OCI-LY7 (cell line): ENCODE measurements at places on chromosomes 2 and 18.

DNA sequence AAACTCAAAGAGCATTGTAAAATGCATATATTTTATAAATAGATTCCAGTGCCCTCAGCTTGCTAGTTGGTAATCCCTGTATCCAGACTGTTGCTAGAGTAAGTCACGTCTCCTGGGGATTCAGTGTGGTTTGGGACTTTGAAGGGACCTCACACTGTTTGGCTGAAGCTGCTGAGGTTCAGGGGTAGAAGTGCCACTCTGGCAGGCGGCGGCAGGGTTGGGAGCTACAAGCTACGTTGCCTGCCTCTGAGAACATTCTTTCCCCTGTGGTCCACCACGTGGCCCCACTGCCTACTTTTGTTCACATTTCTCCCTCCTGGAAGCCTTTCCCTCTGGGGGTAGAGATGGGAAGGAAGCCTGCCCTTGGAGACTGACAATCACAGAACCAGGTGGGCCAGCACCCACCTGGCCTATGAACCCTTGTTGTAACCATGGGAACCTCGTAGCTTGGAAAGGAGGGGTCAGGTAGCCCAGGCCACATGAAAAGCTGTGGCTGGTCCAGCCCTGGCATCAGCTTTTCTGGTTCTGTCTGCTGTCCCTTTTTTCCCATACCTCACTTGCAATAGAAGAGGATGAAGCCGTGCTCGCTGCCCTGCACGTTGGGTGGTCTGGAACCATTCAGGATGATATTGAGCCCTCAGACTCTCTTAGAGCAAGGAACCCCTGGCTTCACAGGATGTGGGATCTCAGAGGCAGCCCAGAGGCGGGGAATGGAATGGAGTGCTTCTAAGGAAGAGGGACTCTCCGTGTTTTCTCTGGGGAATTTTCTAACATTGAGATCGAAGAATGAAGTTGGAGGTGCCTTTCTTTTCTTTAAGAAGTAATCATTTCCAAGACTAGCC, 2.9 kb downstream of the RNF144A start:
- DNase-seq = no peak

GRCh38 chr2:115129536-115129935, 687.1 kb downstream of the DPP10 start:
- no peak for DNase-seq

- DNase-seq = no peak
Measured at GRCh38 chr2:191569025-191569424, 108.9 kb upstream of the NABP1 start.

- DNase-seq = no peak
Measured at GRCh38 chr2:149422991-149423338, 92.6 kb downstream of the LYPD6 start.

GRCh38 chr2:46902465-46902864, 13.1 kb downstream of the MCFD2 start:
- DNase-seq = no peak

DNA sequence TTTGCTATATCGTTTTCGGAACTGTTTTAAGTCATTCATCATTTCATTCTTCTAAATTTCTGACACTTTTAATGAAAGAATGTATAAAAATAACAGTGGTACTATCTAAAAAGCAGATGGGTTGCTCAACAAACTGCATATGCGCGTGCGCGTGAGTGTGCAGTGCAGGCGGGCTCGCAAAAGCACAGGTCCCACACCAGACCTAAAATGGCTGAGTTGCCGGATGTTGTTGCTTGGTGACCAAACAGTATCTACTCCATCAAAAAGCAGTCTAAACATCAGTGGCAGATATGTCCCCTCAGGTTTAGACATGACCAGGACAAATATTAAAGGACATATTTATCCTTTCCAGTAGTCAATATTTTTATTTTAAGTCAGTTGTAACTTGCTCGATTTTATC, 5.1 kb downstream of the NOL4 start:
- no peak for DNase-seq

GRCh38 chr2:189608795-189609422, 28.3 kb upstream of the SLC40A1 start:
- DNase-seq = no peak

- DNase-seq = no peak
Measured at GRCh38 chr18:32769071-32769585, 3.7 kb downstream of the KLHL14 start.

- peak; percentile 83 for DNase-seq
Measured at GRCh38 chr2:96960153-96960961, 26.0 kb downstream of the FAM178B start.

DNA sequence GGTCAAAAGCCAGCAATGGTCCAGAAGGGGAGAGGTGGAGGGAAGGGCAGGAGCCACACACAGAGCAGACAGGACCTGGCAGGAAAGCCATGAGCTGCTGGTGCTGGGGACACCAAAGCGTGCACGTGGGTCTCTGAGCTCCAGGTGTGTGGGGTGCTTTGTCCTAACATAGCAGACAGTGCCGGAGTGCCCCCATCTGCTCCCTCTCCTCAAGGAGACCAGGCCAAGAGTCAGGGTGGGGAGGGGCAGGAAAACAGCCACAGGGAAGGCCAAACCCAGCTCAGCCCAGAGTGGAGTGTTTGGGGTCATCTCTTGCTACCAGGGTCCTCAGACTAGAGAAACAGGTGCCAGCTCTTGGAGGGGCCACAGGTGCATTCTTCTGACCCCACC, 4.2 kb upstream of the GPC1 start:
- DNase-seq = no peak

GRCh38 chr2:96916646-96917543, 47.0 kb upstream of the SEMA4C start:
- no peak for DNase-seq

DNA sequence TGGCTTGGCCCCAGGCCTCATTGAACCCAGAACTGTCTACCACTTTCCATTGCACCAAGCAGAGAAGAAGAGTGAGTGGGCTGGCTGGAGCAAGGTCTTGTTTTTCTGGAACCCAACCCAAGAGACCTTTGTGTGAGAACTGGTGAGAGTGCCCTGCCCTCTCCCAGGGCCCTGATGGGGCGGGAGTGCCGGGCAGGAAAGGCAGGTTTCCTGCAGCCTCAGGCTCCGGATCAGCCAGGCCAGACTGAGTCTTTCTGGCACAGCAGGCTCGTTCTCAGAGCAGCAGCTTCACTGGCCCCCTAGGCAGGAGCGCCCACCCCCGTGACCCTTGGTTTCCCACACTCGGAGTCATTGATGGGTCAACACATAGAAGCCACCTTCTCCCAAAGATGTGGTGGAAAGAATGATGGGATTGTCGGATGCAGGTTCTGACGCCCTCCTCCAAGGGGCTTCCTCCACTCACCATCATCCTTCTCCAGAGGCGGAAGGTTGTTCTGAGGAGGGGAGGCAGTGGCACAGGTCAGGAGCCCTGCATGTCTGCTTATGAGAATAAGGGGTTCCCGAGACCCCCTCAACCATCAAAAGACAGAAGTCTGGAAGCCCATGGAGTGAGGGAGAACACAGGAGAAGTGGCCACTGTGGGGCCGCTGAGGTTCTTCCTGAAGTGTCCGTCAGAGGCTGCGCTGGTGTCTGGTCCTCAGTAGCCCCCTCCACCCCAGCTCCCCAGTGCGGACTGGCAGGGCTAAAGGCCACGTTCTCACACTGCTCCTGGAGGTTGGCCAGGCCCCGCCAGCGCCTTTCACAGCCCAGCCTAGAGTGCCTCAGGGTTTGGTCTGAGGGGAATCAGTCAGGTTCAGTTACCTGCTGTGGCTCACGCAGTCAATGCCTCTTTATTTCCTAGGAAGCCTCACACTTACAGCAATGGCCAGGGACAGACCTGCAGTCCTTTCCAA, 62.8 kb upstream of the LAPTM4A start:
- no peak for DNase-seq

DNA sequence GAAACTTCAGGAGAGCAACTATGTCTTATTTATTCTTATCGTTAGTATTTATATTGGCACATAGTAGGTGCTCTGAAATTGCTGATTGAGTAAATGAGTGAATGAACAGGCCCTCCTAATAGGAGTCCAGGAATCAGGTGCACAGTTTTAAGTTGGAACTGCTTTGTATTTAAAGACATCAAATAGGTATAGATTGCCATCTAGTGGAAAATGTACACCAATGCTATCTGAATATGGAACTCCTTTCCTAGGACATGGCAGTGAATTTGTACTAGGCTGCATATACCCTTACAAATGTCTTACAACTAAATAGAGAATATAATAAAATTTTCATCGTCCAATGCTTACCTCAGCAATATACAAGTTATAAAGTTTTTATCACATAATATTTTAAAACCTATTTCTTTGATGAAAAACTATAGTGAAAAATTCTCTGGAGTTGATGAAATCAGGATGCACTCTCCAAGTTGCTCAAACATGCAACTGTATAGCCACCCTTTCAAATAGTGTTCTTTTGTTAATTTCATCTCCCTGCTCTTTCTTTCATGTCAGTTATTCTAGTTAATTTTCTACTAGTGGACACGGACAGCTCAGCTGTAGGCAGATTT, 318.9 kb upstream of the SYT4 start:
- DNase-seq = peak; percentile 14

DNA sequence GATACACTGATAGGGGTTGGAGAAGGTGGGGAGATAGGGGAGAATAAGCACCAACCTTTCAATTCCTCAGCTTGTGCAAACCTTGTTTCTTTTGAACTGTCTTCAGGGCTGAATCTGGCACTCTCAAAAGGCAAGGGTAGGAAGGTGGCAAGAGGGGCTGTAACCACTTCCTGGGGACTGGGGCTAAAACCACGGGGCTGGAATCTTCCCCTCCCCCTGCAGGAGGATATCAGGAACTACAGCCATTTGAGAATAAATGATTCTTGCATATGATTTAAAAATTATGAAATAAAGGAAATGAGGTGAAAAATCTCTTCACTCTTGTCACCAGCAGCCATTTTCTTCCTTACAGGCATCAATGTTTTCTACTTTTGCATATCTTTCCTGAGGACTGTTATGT, 50.8 kb downstream of the ATOH8 start:
- peak; percentile 60 for DNase-seq

GRCh38 chr2:233082931-233083755, 23.0 kb downstream of the INPP5D start:
- peak; percentile 48 for DNase-seq

- DNase-seq = no peak
Measured at GRCh38 chr2:10086950-10087349, 6.7 kb upstream of the CYS1 start.

DNA sequence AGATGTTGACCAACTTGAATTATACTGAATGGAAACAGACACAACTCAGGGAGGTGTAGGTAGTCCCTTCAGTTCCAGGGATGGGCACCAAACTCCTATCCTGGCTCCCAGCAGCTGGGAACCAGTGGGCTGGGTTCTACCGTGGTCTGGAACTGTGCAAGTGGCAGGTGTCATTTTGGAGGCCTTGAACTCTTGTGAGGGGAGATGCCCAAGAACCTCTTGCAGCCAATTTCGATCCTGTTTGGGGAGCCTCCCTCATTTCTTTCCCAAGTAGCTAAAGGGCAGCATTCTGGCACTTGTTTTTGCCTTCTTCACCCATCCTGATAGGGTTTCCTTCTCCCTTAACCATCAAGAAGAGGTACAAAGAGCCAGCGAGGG, 200.2 kb downstream of the ANKRD30B start:
- DNase-seq = no peak

DNA sequence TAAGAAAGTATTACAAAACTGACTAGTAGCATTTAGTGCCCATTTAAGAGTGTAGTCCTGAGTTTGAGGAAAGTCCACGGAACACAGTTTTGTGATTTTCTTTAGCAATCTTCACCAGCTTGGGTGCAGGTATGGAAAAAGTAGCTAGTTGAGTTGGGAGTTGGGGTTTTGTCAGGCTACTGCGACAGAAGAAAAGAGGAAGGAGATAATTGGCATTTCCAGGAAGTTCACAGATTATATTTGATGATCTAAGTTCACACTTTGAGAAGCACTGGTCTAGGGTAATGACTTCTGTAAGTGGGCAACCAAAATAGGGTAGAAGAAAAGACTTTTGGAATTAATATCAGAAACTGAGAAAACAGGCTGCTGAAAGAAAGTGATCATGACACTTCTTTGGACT, 52.1 kb downstream of the VIL1 start:
- DNase-seq = no peak

- no peak for DNase-seq
Measured at GRCh38 chr2:118835746-118836410, 11.6 kb downstream of the EN1 start.

DNA sequence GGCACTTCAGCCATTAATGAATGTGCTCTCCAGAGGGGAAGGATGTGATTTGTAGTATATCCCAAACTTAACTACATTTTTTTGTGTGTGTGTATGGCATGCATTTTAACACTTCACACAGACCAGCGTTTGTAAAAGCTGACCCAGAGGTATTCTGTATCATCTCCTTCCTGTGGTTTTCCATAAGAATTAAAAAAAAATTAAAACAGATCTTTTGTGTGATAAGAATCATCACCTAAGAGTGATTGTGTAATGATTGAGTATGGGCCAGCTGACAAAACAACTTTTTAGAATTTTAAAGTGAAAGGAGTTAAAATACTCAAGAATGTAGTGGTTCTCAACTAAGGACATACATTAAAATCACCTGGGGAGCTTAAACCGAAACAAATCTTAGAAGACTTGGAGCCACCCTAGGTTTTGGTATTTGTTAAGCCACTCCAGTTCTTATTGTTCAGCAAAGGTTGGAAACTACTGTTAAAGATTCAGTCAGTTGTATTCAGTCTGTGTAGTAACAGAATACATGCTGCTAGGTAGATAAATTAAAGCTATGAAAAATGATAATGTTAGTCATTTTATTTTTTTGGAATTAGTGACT, 120.1 kb downstream of the HAUS1 start:
- DNase-seq = no peak

DNA sequence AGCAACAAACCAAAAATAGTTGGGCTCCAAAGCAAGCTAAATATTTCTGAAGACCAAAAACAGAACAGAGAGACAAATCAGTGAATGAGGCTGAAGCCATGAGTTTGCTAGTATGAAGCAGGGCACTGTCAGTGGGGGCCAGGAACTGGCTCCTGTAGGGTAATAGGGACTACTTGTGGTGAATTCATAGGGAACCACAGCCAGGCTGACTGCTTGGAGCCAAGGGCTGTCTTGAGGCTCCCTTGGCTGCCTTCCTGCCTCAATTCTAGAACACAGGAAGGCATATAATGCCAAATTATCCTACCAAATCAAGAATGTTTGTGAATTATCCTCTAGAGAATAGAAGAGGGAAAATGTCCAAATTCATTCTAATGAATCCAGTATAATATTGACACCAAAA, 406.0 kb downstream of the CCDC85A start:
- no peak for DNase-seq

GRCh38 chr2:47964722-47965434, 58.6 kb upstream of the FBXO11 start:
- DNase-seq = no peak

- no peak for DNase-seq
Measured at GRCh38 chr18:61335684-61336555, 2.7 kb downstream of the CDH20 start.

GRCh38 chr2:30336978-30337841, 105.9 kb downstream of the LBH start:
- DNase-seq = peak; percentile 90

DNA sequence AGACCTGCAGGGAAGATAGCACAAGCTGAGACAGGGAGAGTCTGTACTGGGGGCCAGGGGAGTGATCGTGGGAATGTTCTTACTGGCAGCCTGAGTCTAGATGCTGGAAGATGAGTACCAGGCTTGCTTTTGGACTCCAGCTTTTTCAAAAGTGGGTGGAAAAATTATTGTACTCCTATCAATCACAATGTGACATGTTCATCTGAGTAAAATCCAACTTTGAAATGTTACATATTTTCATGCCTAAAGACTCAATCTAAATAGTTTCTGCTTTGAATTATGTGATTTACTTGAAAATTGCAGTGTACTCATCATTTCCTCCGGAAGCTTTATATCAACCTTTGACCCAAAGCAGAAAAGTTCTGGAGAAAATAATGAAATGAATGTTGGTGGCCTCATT, 49.7 kb upstream of the ST3GAL5 start:
- no peak for DNase-seq

GRCh38 chr2:6370753-6371551, 494.8 kb downstream of the CMPK2 start:
- no peak for DNase-seq
